NCI-H187 (cell line): ENCODE measurements at places on chromosomes 2 and 18.

- no peak for DNase-seq
Measured at GRCh38 chr18:13138420-13139139, 80.0 kb upstream of the LDLRAD4 start.

- peak; percentile 27 for DNase-seq
Measured at GRCh38 chr2:207166349-207167098, 776 bp upstream of the KLF7 start.

DNA sequence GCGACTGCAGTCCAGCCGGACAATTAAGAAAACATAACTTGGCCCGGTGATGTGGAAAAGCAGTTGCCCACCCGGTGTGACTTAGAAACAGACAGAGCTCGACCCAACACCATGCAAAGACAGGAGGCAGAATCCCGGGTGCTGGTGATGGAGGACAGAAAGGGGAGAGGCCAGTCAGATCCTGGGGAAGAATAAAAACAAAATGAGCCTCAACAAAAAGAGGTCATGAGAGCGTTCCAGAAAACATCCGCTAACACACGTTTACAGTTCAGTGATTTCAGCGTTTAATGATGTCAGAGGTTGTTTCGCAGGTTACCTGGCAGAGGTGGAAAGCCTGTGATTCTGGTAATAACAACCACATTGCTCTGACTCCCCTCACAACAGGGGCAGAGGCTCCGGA lies 111.9 kb downstream of the OSR1 start:
- no peak for DNase-seq

DNA sequence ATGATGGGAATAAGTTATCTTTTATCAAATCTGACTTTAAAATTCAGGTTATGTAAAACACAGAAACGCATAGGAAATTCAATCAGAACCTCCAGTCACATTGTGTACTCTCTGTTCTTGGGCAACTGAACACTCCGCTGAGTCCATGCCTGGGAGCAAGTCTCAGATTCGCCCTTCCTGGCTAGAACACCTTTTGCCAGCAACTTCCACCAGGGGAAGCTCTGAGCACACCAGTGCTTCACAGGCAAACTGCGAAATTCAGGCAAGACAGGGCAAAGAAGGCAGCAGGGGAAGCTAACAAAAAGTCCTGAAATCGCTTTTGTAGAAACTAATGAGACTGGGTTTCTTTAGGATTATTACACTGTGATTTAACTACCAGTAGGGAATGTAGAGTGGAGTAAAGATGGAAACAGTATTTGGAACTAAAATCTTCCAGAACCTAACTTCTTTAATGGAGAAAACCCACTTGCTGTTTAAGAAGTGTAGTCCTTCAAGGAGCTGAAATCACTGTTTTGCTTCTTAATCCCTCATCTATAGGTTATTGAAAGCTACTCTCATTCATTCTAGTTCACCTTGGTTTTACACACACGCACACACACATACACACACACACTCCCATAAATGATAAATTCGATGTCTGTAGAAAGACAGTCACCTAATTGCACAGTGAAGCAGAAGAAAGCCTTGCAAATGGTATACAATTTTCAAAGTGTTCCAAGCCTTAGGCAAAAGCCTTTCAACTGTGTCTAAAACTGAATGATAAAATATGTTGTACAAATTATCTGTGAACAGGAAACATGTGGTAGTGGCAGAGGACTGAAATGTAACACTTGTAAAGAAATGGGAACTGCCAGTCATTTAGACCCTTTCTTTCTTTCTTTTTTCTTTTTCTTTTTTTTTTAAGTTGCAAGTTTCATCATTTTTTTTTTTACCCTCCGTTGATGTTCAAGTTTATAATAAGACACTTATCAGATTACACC lies 214.5 kb downstream of the TMEM182 start:
- DNase-seq = no peak

- DNase-seq = no peak
Measured at GRCh38 chr2:194985258-194985657, 671.8 kb upstream of the SLC39A10 start.

GRCh38 chr2:227460070-227460485 lies 11.9 kb upstream of the AGFG1 start:
- no peak for DNase-seq

GRCh38 chr2:52288596-52288995 lies 1256.7 kb upstream of the NRXN1 start:
- DNase-seq = no peak

DNA sequence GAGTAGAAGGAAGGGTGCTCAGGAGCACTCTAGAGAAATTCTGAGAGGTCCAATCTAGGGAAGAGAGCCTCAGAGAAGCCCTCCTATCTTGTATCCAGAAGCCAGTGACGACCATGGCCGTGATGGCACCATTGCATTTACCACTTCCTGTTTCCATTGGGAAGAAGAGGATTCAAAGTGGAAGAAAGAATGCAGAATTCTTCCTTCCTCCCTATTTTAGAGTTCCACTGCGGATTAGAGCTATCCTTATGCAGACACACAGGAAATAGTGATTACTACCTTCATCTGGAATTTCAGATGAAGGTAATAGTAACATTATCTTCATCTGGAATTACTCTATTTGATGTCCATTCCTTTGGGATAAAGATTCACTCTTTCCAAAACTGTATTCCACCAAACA lies 45.6 kb upstream of the PCBP1 start:
- DNase-seq = no peak

GRCh38 chr2:158922601-158923000 lies 45.8 kb upstream of the TANC1 start:
- DNase-seq = no peak
